ENCODE measurements at places on chromosomes 6 and 20. TPM values are rescaled to one million over a fixed set of nuclear protein-coding genes. Genes with fewer than 3 reads are reported as not detected.
A peak's percentile ranks its signal among the peaks of the same experiment; 100 is the strongest.

The C20orf202 gene
- total RNA-seq = 0.26 TPM

The EFCAB8 gene
- total RNA-seq = 0.77 TPM

The PABPC1L gene
- total RNA-seq = 87.0 TPM

GRCh38 chr6:134873500-134874388, 76.2 kb downstream of the ALDH8A1 start:
- H3K4me3 ChIP-seq = peak overlapping the region; percentile 57
- H3K4me1 ChIP-seq = peaks cover 11% of the 10 kb centered on the region
- H3K27me3 ChIP-seq = no peaks in the 10 kb centered on the region
- H3K27ac ChIP-seq = no peak overlapping the region
- H3K36me3 ChIP-seq = peaks cover 3% of the 10 kb centered on the region

The BTBD3 gene
- 3.1 TPM for total RNA-seq

DNA sequence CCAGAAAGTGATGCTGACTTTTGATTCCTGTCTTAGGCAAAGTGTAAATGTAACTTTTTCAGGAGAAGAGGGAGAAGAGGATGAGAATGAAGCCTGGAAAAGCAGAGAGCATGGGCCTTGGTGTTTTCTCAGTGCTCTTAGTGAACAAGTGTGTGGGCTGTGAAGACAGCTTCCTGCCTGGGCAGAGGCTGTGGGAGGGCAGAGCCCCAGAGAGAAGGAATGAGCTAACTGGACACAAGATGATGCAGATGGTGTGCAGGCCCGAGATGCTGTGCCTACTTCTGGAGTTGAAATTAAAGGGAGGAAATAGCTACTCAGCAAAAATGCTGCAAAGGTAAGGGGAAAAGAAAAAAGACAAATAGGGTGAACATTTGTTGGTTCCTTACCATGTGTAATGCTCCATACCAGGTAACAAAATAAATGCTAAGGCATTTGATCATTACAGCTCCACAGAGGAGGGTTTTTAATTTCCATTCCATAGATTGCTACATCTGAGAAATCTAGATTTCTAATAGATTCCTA, 87.0 kb upstream of the CEP162 start:
- no peaks in the 10 kb centered on the region for H3K36me3 ChIP-seq
- no peak overlapping the region for H3K4me3 ChIP-seq
- DNase-seq = no peak
- H3K27me3 ChIP-seq = no peaks in the 10 kb centered on the region
- no peak overlapping the region for H3K27ac ChIP-seq

The TSBP1 gene
- not detected for total RNA-seq

The AURKA gene
- total RNA-seq = 52.4 TPM
